ENCODE measurements at places on chromosomes 12 and 14. TPM values are rescaled to one million over a fixed set of nuclear protein-coding genes. Genes with fewer than 3 reads are reported as not detected.

CLEC9A gene
- total RNA-seq, result not detected

PAH gene
- not detected for total RNA-seq

ZBTB25 gene
- 6.9 TPM for total RNA-seq

PRIMA1 gene
- not detected for total RNA-seq

KRT7 gene
- total RNA-seq, result 206 TPM

JAG2 gene
- total RNA-seq, result 37.5 TPM

TAS2R46 gene
- total RNA-seq, result 9.4 TPM

GPR84 gene
- not detected for total RNA-seq

C12orf50 gene
- not detected for total RNA-seq

CCNK gene
- total RNA-seq, result 43.5 TPM

ADAM21 gene
- total RNA-seq, result 0.36 TPM
